ENCODE measurements at places on chromosomes 5 and 9.

DNA sequence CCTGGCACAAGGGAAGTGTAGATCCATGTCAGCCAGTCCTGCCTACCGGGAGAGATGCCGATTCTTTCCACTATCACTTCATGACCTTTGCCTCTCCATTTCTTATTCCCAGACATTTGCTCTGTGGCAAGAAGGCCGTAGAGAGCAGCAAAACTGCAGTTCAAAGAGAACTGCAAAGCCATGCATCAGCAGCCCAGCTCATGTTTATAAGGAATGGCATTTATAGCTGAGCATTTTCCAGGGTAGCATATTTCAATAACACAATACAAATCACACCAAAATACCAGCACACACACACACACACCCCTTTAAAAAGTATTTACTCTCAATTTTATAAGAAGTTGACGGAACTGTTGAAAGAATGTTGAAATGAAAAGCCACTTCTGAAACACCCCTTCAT, 126.7 kb upstream of the EGFLAM start:
- no peak for DNase-seq

DNA sequence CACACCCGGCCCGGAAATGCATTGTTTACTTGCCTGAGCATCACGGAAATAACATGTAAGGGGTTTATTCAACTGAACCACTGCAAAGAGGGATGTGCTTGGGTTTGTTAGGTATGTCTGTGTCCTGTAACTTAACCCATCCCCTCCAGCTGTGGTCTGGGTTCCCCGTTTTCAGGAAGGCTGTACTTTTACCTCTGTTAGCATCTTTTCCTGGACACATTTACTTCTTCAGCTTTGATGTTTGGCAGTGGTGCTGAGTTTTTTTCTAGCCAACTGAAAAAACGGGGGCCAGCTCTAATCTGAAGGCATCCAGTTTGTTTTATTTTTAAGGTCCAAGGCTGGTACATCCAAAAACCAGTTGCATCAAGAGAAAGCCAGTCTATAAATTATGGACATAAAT, 561.8 kb downstream of the BNC2 start:
- no peak for DNase-seq

- DNase-seq, result no peak
These were observed 634.2 kb downstream of the BNC2 start for GRCh38 chr9:16236311-16236710.

DNA sequence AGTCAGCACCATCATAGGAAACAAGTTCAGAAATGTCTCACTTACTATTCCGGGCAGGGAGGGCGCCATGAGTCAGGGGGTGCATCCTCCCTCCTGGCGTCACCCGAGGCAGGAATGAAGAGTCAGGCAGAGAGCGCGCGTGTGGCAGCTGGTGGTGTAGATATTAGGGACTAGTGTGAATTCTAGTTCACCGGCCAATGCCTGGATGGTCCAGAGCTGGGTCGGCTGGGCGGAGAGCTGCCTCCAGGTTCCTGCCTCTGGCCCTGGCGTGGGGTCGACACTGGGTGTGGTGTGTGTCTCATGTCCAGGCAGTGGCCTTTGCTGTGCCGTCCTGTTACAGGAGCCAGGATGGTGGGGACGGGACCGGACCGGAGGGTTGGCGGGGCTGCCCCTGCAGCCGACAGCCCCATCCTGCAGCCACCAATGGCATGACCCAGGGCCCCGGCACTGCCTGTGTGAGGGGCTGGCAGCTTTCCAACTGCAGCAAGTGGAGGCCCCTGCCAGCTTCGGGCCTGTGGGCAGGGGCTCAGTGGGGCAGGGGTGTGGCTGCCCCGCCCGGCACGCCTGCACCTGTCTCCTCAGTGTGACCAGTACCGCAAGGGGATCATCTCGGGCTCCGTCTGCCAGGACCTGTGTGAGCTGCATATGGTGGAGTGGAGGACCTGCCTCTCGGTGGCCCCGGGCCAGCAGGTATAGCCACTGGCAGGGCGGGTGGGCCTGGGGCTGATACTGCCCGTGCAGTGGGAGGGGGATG, 9.1 kb downstream of the DIPK1B start:
- no peak for DNase-seq

GRCh38 chr5:172868924-172869591, 35.0 kb downstream of the ERGIC1 start:
- DNase-seq, result no peak

GRCh38 chr9:120267929-120268328, 312.0 kb downstream of the CDK5RAP2 start:
- DNase-seq, result no peak

DNA sequence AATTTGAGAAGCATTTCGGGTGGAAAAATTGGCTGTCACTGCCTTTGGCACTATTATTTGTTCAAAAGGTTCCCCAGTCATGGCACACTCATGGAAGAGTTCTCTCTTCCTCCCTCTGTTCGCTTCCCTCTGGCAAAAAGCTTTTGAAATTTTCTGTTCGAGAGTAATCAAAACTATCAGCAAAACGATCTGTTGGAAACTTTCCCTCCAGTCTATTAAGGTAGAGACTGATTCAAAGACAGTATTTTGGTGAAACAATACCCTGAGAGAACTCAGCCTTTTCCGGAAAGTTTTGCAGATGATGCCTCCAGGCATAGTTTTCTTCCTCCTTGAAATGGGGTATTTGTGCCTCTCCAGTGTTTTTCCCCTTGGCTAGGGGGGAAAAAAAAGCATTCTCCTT, 3.6 kb upstream of the LPAR1 start:
- DNase-seq, result no peak

DNA sequence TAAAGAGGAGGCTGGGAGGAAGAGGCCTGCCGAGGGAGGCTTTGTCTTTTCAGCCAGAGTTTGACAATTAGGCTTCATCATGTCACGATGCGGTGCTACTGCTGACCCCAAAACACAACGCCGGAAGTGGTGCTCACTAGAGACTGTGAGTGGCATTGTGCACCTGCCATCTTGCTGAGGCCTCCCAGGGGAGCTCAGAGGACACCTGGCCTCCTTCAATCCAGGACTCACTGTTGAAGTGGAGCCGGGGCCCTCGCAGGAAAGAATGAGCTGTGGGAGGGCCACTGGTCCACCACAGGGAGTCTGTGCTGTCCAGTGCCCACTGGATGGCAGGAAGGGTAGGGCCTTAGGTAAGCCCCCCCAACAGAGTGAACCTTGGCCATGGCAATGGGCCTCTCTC, 12.7 kb upstream of the SLC25A48 start:
- no peak for DNase-seq

DNA sequence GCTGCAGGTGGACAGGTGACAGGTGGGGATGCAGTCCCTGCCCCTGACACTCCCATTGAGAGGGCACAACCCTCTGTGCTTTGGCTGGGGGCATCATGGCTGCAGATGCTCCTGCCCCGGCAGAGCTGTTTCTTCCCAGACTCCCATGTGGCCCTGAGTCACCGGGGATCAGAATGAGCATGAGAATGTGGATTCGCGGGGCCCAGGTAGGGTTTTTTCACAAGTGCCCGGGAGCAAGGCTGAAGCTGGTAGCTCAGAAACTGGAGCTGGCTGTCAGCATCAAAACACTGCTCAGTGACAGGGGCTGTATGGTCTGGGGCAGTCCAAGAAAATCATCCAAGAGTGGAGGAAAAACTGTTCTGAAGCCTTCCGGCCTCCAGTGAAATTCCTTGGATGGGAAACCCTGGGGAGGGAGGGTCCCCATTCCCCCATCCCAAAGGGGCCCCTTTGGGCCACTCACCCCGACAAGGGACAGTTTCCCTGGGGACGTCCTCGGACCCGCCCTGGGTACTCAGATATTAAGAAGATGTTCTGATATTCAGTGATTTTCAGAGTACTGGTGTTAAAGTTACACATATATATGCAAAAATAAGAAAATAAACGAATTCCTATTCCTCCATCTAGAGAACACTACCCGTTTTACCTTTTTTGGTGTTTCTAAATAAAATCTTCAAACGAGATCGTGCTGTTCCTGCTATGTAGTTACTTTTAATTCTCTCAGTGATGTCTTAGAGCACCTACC, 120.1 kb upstream of the LPCAT1 start:
- no peak for DNase-seq

DNA sequence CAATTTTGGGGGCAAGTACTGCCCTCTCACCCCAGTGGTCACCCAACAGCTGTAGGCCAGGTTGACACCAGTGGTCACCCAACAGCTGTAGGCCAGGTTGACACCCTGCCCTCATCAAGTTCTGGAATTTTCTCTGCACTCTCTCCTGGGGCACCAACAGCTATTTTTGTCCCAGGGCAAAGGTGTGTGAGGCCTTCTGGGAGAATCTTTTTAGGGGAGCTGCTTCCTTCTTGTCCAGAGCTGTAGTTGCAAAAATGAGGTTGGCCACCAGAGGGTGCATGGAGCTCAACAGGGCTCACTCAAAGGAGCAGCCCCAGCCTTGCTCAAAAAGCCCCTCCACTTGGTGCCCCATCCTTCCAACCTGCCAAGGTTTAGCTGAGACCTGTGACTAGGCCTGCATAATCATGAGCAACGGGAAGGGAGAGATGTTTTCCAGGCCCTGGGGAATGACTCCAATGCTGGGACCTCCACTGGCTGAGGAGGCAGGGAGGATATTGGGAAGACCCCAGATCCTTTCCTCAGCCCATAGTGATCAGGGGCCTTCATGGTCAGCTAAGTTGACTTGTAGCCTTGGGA, 10.6 kb upstream of the P4HA2 start:
- peak; percentile 37 for DNase-seq

GRCh38 chr5:44881266-44881665, 72.5 kb downstream of the MRPS30 start:
- no peak for DNase-seq

GRCh38 chr9:74132986-74133385, 364.1 kb upstream of the RORB start:
- DNase-seq, result no peak

- DNase-seq, result peak; percentile 16
These were observed 185.9 kb downstream of the ERCC6L2 start for GRCh38 chr9:96061293-96061987.

GRCh38 chr5:1129711-1130055, 17.8 kb upstream of the SLC12A7 start:
- DNase-seq, result no peak

- DNase-seq, result no peak
These were observed 329.4 kb downstream of the ELAVL2 start for GRCh38 chr9:23496489-23497136.

DNA sequence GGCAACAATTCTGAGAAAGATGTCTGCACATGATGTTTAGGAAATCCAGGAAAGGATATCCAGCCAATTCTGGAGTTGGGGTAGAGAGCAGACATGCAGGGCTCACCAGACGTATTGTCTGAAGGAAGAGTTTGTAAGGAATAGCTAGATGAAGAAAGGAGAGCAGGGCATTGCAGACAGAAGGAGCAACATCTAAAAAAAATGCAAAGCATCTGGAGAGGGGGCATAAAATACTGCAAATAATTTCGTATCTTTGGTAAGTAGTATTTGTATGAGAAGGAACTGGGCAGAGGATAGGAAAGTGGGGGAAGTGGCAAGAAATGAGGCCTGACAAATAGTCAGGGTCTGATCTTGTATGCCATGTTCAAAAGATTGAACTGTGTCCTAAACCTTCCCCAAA, 74.8 kb downstream of the MACIR start:
- no peak for DNase-seq

DNA sequence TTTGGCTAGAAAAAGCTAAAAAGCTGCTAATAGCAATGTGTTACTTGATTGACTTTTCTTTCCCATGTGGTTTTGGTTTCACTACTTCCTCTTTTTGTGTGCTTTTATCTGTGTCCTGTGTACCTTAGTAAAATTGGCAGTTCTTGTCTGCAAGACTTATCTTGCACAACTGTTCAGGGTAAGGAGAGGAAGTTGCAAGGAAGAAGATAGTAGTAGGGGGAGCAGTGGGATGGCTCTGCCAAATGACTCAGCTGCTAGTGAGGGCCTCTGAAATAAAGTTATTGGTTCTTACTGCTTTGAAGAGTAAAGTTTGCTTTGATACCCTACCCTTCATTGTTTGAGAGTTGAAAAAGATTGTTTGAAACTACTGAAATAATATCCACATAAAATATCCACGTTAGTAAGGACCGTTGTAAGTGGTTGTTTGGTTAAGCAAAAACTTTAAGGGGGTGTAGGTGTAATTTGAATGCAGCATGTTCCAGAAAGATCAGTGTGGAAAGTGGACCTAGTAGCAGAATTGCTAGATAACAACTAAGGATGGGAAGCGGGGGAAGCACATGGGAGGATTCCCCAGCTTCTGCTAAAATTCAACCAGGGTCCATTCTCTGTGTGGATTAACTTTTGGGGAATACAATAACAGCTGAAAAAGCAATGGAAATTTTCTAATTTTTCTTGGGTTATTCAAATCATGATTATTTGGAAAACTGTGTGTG, 123.5 kb downstream of the SCAMP1 start:
- DNase-seq, result no peak

DNA sequence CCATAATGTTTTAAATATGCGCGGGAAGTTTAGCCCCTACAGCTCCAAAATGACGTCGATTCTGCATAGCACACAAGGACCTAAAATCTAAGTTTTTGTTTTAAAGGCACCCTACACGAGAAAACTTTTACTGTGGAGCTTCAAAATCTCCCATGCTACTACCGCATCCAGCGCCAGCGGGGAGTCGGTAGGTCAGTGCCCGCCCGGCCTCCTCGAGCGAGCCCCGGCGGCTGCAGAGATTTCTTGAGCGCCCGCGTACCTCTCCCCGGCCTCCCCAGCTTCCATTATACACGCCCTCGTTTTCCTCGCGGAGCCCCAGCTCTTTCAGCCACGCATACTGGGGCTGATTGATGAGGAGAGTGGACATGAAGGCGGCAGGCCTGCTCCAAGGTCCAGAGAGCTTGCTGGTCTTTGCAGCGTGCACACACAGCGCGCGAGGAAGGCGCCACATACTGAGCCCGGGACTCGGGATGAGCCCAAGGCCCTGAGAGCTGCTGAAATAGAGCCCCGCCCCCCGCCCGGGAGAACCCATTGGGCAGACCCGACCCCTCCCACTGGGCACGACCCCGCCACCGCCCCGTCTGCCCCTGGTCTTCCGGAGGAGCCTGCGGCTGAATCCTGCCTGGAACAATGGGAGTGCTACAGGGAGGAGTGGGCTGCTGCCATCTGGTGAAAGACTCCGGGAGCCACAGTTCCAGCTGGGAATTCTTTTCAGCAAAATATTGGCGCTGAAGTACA, at the start of gene ALDH7A1:
Gene ALDH7A1, minus strand, starts transcription at position 472 of the 738 bp plus-strand sequence. Its CDS starts 21 bp downstream, at position 451.
- no peak for DNase-seq

DNA sequence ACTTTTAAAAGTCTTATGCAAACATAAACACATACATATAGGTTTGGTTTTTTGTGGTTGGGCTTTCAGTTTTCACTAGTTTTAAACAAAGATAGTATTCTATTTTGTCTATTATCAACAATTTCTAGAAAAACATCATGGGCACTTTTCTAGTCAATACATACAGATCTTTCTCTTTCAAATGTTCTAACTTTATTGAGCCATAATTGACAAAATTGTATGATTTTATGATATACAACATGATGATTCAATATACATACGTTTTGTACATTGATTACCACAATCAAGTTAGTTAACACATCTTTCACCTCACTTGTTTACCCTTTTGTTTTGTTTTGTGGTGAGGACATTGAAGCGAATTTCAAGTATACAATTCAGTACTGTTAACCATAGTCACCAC, 265.9 kb downstream of the MCTP1 start:
- no peak for DNase-seq
